ENCODE measurements at places on chromosomes 4 and X.

GRCh38 chr4:137627739-137628460 lies 95.6 kb upstream of the PCDH18 start:
- DNase-seq: no peak

DNA sequence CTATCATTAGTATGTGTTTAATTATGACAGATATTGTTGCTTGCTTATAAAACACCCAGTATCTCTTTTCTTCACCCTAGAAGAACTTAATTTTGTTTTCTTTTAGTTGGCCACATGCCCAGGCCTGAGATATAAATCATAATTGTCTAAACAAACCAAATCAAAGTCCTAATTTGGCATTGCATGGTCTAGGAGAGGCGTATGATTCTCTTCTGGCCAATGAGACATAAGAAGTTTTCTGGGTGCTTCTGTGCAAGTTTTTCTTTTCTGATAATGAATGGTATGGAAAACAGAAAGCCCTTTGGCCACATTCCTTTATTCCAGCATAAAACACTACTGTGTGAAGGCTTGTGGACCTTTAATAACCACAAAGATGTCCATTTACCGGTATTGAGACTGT lies 192.9 kb upstream of the CTSO start:
- DNase-seq: no peak

GRCh38 chr4:113513382-113513781 lies 248.2 kb downstream of the CAMK2D start:
- DNase-seq: no peak

DNA sequence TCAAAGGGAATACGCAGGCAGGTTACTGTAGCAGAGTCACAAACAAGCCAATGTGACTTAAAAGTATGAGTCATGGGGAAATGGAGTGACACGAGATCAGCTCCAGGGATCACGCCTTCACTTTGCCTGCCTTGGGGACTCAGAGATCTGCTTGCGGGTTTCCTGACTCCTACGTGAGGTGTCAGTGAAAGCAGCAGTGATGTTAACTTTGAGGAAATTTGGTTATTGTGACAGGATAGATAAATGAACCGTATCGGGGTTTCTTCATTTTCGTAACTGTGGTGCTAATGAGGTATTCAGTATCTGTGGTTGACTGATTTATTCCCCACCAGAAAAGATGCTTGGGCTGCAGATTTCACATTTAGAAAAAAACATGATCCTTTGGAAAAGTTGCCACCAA lies 383.3 kb upstream of the ZFP42 start:
- DNase-seq: no peak

GRCh38 chr4:76354517-76355473 lies 48.3 kb downstream of the STBD1 start:
- DNase-seq: peak; percentile 9

DNA sequence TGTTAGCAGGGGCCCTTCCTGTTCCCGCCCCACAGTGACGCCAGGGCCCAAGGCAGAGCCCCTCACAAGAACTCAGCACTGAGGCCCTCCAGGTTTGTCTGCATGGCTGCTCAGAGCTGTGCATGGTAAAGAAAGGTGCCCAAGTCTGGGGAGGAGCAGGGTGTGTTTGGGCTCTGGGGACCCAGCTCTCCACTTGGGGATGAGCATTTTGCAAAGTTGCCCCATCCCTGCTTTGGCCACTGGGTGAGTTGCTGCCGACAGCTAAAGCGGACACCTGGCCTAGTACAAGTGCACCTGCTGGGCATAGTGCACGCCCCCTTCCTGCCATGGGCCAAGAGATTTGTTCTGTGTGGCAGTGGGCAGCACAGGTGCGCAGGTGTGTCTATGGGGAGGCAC lies 2.0 kb upstream of the MXD4 start:
- no peak for DNase-seq

DNA sequence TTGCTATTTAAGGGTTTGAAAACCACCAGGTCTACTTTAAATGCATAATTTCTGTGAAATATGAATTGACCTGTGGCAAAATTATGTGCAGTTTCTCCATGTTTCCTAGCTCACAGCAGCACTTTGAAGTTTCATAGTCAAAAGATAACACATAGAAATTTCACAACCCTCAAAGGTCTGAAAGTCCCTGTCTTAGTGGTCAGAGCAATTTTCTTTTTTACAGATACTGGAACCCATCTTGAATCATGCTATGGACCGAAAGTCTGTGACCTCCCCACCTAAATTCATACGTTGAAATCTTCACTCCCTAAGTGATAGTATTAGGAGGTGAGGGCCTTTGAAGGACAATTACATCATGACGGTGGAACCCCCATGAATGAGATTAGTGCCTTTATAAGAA lies 240.4 kb upstream of the BMP3 start:
- DNase-seq: no peak

DNA sequence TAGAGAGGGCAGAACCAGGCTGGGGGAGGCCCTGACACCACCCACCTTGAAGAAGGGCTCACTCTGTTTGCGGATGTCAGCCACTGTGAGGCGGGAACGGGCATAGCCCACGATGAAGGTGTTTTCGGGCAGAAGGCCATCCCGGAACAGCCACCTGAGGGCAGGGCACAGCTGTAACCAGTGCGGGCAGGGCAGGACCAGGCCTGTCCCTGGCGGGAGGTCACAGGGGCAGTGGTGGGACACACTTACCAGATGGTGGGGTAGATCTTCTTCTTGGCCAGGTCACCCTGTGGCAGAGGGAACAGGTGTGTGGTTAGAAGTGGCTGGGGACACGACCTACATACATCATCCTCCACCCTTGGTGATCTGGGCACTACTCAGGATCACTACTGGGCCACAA lies 10.8 kb downstream of the G6PD start:
- no peak for DNase-seq

DNA sequence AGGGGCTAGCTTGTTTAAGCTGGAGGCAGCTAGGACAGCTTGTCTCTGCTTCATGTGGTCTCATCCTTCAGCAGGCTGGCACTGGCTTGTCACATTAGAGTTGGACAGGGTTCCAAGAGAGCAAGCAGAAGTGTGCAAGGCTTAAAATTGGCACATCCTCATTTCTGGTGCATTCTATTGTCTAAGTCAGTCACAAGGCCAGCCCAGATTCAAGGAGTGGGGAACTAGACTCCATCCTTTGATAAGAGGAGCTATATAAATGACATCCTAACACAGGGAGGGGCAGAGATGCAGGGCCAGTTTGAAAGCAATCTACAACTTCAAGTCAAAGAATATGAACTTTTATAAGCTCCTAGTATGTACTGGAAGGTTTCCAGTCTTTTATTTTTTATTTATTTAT lies 313.2 kb downstream of the PTTG2 start:
- DNase-seq: no peak

- DNase-seq: no peak
Observed at GRCh38 chr4:149031399-149031798, 589.2 kb upstream of the NR3C2 start.

Data from activated naive CD8-positive, alpha-beta T cell treated with anti-CD3 and anti-CD28 coated beads for 36 hours (primary cell).